ENCODE measurements at places on chromosomes 3 and 15.

DNA sequence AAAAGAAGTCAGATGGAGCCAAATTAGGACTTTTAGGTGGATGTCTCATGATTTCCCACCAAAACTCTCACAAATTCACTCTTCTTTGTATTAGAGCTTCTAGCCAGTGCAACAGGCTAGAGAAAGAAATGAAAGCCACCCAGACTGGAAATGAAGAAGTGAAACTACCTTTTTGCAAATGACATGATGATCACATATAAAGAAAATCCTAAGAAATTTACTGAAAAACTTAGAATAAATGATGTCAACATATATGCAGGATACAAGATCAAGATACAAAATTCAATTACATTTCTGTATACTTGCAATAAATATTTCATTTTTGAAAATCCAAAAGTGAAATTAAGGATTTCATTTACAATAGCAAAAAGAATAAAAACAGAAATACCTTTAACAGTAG is 110.8 kb downstream of the LRIG1 start:
- no peak for DNase-seq

DNA sequence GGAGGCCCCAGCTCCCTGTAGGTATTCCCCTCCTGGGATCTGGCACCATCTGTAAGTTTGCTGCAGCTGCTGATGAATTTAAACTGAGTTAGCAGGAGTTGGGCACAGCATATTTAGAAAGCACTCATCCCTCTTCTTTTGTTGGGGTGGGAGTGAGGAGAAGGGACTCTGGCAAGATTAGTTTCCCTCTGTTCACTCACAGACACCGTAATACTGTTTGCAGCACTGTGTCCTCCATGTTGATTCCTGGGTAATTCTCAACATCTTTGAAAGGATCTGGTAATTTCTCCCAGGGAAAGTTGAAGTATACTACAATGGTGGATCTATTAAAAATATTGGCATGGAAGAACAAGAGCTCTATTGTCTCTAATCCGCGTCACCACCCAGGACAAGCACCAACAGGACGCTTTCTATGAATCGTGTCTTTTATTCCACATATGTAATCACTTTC is 173.3 kb downstream of the RBMS3 start:
- no peak for DNase-seq

- no peak for DNase-seq
Measured at GRCh38 chr15:66171841-66172240, 81.7 kb downstream of the MEGF11 start.

DNA sequence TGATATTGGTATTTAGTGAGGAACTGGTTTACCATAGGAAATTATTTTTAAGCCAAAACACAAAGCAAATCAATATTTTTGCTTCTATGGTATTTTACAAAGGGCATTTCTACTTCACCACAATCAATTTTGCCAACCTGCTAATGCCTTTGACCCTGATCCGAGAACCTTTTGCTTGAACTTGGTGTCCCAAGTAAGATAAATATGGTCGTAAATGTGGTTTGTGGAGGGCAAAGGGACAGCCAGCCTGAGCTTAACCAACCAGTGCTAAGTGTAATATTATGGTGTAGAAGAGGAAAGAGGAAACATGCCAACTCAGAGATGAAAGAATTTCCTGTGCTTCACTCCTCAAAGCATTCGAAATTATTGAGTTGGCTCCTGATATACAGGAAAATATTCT is 148.4 kb downstream of the C3orf38 start:
- DNase-seq: no peak

- no peak for DNase-seq
Measured at GRCh38 chr3:130250982-130251381, 94.5 kb upstream of the COL6A5 start.

Measured in stimulated activated CD8-positive, alpha-beta memory T cell treated with anti-CD3 and anti-CD28 coated beads, Interleukin-7, amount 100 ng/mL, for 48 hours (primary cell).